Heart right ventricle (tissue), 16 donors: ENCODE measurements at places on chromosomes 7 and 10. TPM values are rescaled to one million over a fixed set of nuclear protein-coding genes. Genes with fewer than 3 reads are reported as not detected.

The LRRC61 gene
- polyA plus RNA-seq, result 1.2 TPM

The TFEC gene
- 2.3 TPM for polyA plus RNA-seq

The IL2RA gene
- polyA plus RNA-seq, result 0.36 TPM

The CYP26C1 gene
- polyA plus RNA-seq, result not detected

The UTF1 gene
- polyA plus RNA-seq, result not detected
